ENCODE measurements at places on chromosomes 4 and X.

- DNase-seq, result no peak
These were observed 2733.7 kb downstream of the PCDH7 start for GRCh38 chr4:33453916-33454315.

GRCh38 chr4:3639613-3640586 is 107.7 kb upstream of the LRPAP1 start:
- DNase-seq, result no peak

GRCh38 chrX:10972706-10973105 is 138.4 kb upstream of the HCCS start:
- no peak for DNase-seq

GRCh38 chr4:94356444-94356843 is 13.8 kb upstream of the HPGDS start:
- DNase-seq, result no peak

- no peak for DNase-seq
These were observed 107.9 kb upstream of the TRIM2 start for GRCh38 chr4:153096344-153096743.

DNA sequence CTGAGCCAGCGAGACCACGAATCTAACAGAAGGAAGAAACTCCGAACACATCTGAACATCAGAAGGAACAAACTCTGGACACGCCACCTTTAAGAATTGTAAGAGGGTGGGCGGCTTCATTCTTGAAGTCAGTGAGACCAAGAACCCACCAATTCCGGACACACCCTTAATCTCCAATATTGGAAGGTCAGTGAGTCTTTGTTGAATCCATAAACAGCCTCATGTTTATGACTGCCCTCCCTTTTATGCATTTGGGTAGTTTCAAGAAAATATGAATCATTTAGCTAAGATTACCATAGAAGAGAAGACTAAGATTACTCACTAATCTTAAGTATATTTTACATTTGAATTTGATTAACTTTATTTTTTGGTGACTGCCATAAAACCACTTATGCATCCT is 48.5 kb downstream of the VCX2 start:
- DNase-seq, result no peak

GRCh38 chrX:29299684-29300083 is 712.4 kb downstream of the IL1RAPL1 start:
- DNase-seq, result no peak

GRCh38 chr4:182717788-182718583 is 199.2 kb downstream of the DCTD start:
- DNase-seq, result no peak

GRCh38 chrX:14010566-14010965 is 19.1 kb downstream of the GEMIN8 start:
- no peak for DNase-seq

DNA sequence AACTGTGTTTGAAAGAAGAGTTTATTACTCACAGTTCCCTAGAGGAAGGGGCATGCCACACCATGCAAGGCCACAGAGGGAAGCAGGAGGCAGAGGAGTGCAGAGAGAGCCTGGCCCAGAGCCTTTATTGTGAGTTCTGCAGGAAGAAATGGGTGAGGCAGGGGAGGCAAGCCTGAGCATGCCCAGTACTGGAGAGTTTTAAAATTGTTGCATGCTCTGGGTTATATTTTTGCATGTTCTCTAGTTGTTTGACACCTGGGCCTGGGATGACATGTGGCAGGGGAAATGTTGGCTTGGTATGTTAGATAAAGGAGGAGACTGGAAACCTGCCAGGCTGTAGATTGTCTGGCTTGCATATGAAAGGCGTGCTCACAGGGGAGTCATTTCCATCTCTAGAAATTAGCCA is 19.7 kb upstream of the CRMP1 start:
- no peak for DNase-seq

- no peak for DNase-seq
These were observed 107.6 kb downstream of the GASK1B start for GRCh38 chr4:158065176-158065575.

Measured in activated CD8-positive, alpha-beta memory T cell treated with anti-CD3 and anti-CD28 coated beads for 4 hours (primary cell).